ENCODE measurements at places on chromosomes 16 and 17.

- DNase-seq = no peak
Observed at GRCh38 chr17:11284811-11285210, 43.8 kb downstream of the SHISA6 start.

- no peak for DNase-seq
Observed at GRCh38 chr17:38420518-38420917, 7.7 kb upstream of the ARHGAP23 start.

GRCh38 chr17:81341516-81342268 lies 46.6 kb upstream of the SLC38A10 start:
- no peak for DNase-seq

GRCh38 chr16:4016658-4017057 lies 99.6 kb downstream of the ADCY9 start:
- no peak for DNase-seq

DNA sequence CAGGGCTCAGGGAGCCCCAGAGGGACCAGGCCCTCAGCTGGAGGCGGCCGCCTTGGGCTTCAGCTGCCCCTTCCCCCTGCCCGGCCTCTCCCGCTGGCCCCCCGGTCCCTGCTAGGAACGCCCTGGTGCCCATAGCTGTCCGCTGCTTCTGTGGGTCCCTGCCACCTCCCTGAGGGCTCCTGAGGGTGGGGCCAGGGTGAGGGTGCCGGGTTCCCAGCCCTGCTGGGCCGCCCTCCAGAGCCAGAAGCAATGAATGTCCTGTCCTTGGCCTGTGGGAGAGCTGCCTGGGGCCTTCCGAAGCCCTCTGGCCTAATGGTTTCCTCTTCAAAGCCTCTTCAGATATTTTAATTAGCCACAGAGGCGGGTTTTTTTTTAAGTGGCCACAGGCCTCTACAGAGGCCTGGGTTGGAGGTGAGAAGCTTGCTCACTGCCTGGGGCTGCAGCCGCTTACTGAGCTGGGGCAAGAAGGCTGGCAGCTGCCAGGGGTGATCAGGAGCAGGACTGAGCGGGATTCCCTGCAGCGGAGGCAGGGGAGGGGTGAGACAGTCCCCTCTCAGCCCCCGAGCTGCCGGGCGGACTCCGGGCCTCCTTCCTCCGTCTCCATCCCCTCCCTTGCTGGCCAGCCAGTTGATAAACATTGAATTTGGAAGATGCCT lies 9.9 kb downstream of the CENPX start:
- DNase-seq = no peak

- DNase-seq = no peak
Observed at GRCh38 chr17:40348562-40349476, 15.7 kb downstream of the GJD3 start.

DNA sequence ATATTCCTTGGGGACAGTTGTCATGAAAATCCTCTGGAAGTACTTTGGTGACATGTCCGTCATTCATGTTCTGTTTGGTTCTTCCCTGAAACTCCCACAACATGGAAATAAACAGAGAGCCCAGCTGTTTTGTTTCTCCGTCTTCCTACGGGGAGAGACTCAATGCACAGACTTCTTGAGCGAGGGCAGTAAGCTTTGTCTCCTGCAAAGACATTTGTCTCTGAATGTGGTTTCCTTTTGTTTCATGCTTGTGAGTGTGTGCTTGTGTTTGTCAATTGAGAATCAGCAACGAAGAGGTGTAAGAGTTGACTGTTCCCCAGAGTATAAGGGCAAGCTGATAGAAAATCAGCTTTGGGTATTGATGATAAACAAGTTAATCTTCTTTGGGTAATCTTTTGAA lies 643.0 kb upstream of the RBFOX1 start:
- no peak for DNase-seq

DNA sequence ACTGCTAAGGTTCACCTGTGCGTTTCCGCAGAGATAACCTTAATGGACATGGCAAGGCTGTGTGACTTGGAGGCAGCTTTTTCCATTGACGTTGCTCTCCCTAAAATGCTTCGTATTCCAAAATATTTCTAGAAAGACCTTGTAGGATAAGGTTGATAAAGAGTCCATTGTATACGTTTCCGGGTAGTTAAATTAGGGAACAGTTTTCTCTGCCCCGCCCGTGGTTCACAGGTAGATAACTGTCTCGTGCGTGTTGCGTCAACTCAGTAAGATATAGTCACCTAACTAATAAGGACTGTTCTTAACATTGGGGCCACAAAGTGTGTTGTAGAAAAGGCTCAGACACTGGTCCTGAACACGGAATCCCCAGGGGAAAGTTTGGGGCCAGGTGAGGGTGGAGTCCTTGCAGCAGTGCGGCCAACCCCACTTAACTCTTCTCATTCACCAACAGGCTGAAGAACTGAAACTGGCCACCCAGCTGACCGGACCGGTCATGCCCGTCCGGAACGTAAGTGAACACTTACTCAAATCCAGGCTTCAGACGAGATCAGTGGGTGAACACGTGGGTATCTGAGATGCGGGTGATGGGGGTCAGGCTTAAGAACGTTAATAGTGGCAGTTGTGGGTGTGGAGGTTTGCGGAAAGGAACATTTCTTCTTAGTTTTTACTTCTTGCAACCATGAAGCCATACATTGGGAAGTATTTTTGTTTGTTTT lies 1.6 kb downstream of the RPL13 start:
- no peak for DNase-seq

DNA sequence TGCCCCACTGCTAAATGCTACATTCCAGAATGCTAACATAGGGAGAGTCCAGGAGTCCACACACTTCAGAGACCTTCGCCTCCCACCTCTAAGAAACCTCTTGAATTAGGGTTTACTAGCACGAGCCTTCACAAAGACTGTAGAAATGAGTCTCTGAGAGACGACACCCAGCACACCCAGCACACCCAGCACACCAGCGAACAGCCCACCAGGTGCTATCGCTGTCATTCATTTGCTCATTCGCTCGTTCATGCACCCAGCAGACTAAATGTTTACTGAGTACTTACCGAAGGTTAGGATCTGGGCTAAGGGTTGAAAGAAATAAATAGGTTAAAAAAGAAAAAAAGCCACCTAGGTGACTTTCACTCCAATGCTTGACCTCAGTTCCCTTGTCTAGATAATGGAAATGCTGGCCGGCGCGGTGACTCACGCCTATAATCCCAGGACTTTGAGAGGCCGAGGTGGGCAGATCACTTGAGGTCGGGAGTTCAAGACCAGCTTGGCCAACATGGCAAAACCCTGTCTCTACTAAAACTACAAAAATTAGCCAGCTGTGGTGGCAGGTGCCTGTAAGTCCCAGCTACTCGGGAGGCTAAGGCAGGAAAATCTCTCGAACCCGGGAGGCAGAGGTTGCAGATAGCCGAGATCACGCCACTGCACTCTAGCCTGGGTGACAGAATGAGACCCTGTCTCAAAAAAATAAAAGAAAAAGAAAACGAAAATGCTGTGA lies 100.8 kb downstream of the ADCY9 start:
- no peak for DNase-seq

GRCh38 chr17:62321451-62321850 lies 58.9 kb upstream of the EFCAB3 start:
- no peak for DNase-seq

DNA sequence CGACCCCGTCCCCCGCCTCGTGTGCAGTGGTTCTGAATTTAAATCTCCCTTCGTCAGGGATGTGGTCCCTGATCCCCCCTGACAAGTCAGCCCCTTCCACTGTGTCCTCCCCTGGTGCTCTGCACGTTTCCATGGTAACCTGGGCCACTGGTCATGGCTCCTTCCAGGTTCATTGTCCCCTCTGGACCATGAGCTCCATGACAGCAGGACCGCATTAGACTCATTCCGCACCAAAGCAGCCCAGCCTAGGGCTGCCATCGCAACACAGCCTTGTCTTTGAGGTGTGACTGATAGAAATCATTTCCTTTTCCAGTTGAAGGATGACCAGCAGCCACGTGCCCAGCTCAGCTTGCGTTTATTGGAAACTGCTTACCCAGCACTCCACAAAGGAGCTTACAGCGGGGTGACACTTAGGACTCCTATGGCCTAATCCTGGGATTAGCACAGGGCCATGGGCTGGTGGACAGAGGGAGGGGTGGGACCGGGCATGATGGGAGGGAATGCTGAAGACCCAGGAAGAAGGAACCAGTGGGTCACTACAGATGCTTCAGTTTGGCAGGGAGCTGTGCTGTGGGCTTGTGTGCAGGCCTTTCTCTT lies 7.6 kb downstream of the RCVRN start:
- DNase-seq = no peak

DNA sequence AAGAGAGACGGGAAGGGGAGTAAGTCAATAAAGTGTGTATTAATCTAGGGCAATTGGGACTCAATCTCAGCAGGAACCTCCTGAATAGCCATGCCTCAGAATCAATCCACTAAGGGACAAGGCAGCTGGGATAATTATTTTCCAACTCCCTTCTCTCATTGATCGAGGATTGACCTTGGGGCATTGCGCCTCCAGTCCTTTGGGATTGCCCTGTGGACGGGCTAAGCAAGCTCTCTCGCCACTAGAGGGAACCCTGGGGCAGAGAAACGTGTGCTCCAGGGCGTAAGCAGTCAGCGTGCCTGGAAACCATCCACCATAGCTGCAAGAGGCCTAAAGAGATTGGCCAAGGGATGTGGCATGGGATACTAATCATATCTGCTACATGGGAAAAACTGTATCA lies 53.9 kb upstream of the ERCC4 start:
- peak; percentile 19 for DNase-seq

DNA sequence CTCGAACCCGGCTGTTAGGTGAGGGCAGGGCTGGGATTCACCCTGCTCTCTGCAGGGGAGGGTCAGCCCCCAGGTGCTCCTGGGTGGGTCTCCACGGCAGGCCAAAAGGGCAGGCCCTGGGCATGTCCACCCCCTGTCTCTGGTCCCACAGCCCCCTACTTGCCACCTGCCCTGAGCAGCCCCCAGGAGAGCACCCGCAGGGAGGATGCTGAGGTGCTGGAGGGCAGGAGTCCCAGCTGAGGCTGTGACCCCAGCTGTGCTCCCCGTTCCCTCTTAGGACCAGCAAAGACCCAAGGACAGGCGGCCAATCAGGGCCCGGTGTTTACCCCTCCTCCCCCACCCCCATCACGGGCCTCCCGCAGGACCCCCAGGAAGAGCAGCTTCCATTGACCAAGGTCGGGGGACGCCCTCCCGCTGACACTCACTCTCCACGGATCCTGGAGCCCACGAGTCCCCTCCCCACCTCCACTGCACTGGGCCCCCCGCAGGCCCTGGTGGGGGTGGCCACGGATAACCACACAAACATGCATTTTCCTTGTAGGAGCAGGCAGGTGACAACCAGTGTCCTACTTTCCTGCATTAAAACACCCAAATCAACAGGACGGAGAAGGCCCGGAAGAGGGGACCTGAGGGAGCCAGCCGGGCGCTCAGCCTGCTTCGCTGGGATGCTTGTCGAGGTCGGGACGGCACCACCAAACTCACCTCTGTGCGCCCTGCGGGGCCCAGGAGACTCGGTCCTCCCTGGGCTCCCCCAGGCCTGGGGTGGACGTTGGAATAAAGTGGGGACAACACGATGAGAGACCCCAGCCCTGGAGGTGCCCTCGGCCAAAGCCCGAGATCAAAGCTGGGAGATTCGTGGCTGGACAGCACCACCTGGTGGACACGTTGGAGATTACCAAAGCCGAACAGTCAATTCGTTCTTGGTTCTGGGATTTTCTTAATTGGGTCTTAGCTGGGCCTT lies 22.5 kb upstream of the ENPP7 start:
- DNase-seq = peak; percentile 55

DNA sequence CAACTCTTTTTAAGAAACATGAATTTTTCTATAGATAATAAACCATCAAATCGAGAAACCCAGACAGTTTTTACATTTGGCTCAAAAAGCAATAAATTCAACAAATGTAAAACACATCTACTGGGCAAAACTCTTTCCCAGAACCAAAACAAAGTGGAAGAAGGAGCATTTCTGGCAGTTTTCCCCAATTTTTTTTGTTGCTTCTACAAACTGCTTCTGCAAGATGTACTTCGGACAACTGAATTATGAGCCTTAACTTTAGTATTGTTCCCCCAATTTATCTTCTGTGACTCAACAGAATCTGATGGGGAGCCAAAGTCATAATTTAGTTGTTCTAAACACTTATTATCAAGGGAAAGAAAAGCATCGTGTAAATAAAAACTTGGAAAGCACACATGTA lies 1047.2 kb downstream of the CDH11 start:
- no peak for DNase-seq

DNA sequence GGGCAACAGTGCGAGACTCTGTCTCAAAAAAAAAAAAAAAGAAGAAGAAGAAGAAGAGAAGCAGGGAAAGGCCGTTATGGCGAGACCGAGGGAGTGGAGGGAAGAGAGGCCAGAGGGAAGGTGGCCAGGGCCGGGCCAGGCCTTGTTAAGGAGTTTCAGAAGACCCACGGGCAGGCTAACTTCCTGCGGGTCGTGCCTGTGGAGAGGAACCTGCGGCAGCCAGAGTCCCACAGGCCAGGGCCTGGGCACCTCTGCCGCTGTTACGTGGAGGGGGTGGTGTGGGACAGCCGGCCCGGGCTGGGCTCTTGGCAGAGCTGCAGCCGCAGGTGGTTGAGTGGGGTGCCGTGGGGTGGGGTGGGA lies 5.4 kb downstream of the WDR81 start:
- no peak for DNase-seq
